ENCODE measurements at places on chromosomes 2 and 18.

DNA sequence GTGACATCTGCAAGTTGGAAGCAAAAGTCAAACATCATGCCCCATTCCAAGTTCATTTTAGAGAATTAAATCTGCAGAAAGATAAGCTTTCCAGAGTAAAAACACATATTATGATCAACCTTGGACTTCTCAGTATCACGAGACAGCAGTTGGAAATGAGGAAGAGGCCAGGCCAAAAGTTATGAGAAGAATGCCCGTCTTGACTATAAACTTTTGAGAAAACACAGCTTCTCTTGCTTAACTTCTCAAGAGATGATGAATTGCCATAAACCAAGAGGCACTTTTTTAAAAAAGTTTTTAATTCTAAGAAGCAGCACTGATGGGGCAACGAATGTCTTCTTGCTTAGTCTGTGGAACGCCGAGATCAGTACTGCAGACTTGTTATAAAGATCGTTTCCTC, 52.6 kb upstream of the NFU1 start:
- DNase-seq = no peak

DNA sequence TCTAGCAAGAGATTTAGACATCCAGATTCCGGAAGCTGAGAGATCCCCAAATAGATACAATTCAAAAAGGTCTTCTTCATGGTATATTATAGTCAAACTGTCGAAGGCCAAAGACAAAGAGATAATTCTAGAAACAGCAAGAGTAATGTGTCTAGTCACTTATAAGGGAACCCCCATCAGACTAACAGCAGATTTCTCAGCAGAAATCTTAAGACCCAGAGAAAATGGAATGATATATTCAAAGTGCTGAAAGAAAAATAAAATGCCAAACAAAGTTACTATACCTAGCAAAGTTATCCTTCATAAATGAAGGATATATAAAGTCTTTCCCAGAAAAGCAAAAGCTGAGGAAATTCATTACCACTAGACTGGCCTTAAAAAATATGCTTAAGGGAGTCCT, 36.1 kb upstream of the PAX3 start:
- no peak for DNase-seq

DNA sequence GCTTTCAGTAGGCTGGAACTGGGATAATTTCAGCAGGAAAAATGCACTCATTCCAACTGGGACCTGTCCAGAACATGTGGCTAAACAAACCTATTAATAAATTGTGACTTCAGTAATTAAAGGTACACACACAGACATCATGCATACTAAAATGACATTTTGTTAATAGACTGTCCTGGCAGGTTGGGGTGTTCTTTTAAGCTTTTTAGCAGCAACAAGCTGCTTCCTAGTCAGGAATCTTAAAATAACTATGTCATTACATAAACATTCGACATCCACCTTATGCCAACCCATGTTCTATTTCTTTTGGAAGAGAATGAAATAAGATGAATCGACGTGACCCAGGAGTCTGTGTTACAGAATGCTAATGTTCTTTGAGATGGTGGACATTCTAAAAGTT, 435.7 kb downstream of the TXNL1 start:
- DNase-seq = no peak

DNA sequence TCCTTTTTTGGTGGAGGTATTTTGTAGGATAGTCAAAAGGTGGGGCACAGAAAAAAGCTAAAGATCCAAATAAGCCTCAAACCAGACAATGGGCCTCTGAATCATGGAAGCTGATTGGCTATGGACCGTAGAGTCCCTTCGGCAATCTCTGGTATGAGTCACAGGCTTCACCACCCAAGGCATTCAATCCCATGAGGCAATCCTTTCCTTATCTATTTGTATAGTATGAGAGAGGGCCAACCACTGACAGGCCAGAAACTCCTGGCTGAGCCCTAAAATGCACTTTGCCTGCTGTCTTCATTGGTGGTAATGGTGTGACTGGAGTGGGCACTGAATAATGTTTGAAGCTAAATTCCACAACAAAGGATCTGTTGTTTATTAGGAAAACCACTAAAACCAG, 38.7 kb upstream of the MEX3C start:
- DNase-seq = no peak

- DNase-seq = no peak
Measured at GRCh38 chr2:59706729-59707128, 846.7 kb downstream of the BCL11A start.

DNA sequence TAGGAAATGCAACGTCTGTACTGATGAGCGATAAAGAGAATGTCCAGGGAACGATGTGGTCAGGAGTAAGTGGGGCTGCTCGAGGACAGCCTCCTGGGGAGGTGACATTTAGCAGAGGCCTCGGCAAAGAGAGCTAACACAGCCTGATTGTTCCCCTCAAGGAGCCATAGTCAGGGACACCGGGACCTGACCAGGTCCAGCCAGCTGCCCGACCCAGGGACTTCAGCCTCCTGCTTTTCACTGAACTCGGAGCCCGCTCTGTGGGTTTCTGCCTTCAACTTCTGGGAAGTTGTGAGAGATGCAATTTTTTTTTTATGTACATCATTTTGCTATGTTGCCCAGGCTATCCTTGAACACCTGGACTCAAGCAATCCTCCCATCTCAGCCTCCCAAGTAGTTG, 10.1 kb downstream of the NEU2 start:
- no peak for DNase-seq

- peak; percentile 76 for DNase-seq
Measured at GRCh38 chr2:112626604-112627059, 19.1 kb upstream of the SLC20A1 start.

Measured in CD4-positive, alpha-beta T cell treated with Interleukin-17A for 4 hours (primary cell).